Psoas muscle (tissue), 8 donors: ENCODE measurements at places on chromosomes 13 and 19. TPM values are rescaled to one million over a fixed set of nuclear protein-coding genes. Genes with fewer than 3 reads are reported as not detected.
A peak's percentile ranks its signal among the peaks of the same experiment; 100 is the strongest.

GRCh38 chr19:1837625-1838105 lies 10.6 kb downstream of the REXO1 start:
- H3K4me3 ChIP-seq = no peak overlapping the region
- peaks cover 16% of the 10 kb centered on the region for H3K4me1 ChIP-seq
- H3K36me3 ChIP-seq = no peaks in the 10 kb centered on the region
- DNase-seq = no peak

- H3K36me3 ChIP-seq = no peaks in the 10 kb centered on the region
- DNase-seq = no peak
- H3K27ac ChIP-seq = no peak overlapping the region
- H3K27me3 ChIP-seq = no peaks in the 10 kb centered on the region
Observed at GRCh38 chr19:6729573-6730152, 7.7 kb downstream of the GPR108 start.

DNA sequence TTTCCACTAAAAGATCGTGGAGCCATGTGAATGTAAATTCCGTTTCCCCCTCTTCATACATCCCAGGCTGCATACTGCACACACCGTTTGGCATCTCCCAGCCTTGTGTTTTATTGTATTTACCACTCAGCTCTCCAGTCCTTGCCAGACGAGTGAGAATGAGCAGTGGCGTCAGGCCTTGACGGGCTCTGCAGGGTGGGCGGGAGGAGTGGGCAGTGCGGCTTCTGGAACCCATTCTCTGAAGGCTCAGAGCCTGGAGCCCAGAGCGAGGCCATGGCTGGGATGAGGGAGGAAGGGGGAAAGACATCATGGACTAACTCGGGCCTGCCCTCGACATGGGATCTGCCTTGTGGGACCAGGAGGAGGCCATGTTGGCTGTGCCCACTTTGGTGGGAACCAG lies 25.1 kb downstream of the BICRA start:
- peak overlapping the region; percentile 67 for H3K27ac ChIP-seq
- no peak overlapping the region for H3K4me3 ChIP-seq
- no peaks in the 10 kb centered on the region for H3K27me3 ChIP-seq

- H3K27me3 ChIP-seq = no peaks in the 10 kb centered on the region
- H3K4me1 ChIP-seq = no peaks in the 10 kb centered on the region
- no peak overlapping the region for H3K4me3 ChIP-seq
- H3K36me3 ChIP-seq = peaks cover 9% of the 10 kb centered on the region
Observed at GRCh38 chr13:35255241-35255640, 221.2 kb downstream of the MAB21L1 start.

DNA sequence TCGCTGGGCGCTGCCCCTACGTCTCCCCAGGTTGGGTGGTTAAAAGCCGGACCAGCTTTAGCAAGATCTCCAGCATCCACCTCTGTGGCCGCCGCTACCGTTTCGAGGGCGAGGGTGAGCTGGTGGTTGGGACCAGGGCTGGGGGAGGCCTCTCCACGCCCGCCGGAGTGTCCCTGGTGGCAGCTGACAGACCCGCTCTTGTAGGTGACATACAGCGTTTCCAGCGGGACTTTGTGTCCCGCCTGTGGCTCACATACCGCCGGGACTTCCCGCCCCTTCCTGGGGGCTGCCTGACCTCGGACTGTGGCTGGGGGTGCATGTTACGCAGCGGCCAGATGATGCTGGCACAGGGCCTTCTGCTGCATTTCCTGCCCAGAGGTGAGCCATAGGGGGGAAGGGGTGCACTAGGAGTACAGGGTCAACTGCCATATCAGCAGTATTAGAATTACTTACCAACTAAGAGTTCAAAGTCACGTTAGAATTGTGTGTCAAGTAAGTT lies 1.1 kb downstream of the ATG4D start:
- H3K36me3 ChIP-seq = no peaks in the 10 kb centered on the region
- peaks cover 11% of the 10 kb centered on the region for H3K4me1 ChIP-seq
- H3K27me3 ChIP-seq = no peaks in the 10 kb centered on the region
- peak overlapping the region; percentile 85 for H3K27ac ChIP-seq
- DNase-seq = no peak
- H3K4me3 ChIP-seq = peak overlapping the region; percentile 81

DNA sequence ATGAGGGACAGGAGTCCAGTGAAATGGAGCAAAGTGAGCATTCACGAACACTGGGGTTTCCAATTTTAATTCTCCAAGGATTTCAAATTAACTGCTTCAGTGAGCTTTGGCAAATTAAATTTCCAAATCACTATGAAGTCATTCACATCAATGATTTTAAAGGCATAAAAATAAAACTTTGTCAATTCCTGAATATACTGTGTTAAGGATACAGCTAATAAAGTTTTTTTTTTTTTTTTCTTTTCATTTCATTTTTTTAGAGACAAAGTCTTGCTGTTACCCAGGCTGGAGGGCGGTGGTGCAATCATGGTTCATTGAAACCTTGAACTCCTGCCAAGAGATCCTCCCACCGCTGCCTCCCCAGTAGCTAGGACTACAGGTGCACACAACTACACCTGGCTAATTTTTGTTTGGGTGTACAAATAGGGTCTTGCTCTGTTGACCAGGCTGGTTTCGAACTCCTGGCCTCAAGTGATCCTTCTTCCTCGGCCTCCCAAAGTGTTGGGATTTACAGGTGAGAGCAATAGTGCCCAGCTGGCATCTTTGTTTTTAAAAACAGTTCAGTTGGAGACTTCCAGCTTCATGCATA lies 21.9 kb downstream of the RBM26 start:
- H3K36me3 ChIP-seq = no peaks in the 10 kb centered on the region
- no peaks in the 10 kb centered on the region for H3K27me3 ChIP-seq
- H3K4me3 ChIP-seq = no peak overlapping the region
- no peak for DNase-seq

- no peak for DNase-seq
- H3K36me3 ChIP-seq = no peaks in the 10 kb centered on the region
- H3K4me1 ChIP-seq = no peaks in the 10 kb centered on the region
Observed at GRCh38 chr19:4596033-4596904, 36.8 kb upstream of the SEMA6B start.

DNA sequence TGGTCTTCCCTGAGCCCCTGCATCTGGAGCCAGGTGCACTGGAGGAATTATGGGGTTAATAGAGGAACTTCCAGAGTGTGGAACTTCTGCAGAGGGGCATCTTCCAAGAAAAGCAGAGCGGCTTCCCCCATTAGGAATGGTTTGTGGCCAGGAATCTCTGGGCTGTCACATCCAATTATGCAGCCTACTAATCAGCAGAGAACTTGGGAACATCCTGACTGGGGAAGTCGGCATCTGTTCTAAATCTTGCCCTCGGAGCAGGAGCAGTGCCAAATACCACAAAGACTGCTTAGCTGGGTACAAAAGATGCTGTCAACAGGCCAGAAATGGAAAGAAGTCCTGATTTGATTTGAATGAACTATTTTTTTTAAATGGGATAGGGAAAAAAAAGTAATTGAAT lies 435.1 kb downstream of the ZNF536 start:
- H3K27ac ChIP-seq = no peak overlapping the region
- DNase-seq = no peak
- H3K27me3 ChIP-seq = no peaks in the 10 kb centered on the region
- no peaks in the 10 kb centered on the region for H3K36me3 ChIP-seq
- H3K4me1 ChIP-seq = no peaks in the 10 kb centered on the region

GRCh38 chr19:55546011-55546410 lies 668 bp upstream of the SBK3 start:
- H3K4me1 ChIP-seq = peaks cover 46% of the 10 kb centered on the region
- H3K36me3 ChIP-seq = no peaks in the 10 kb centered on the region
- no peak overlapping the region for H3K4me3 ChIP-seq

GRCh38 chr19:10417541-10418234 lies 2.6 kb upstream of the PDE4A start:
- H3K4me3 ChIP-seq = no peak overlapping the region
- no peak for DNase-seq
- H3K27me3 ChIP-seq = peaks cover 26% of the 10 kb centered on the region
- H3K27ac ChIP-seq = no peak overlapping the region
- H3K36me3 ChIP-seq = no peaks in the 10 kb centered on the region
- peaks cover 22% of the 10 kb centered on the region for H3K4me1 ChIP-seq

GRCh38 chr13:78022164-78022877 lies 103.7 kb upstream of the EDNRB start:
- no peaks in the 10 kb centered on the region for H3K4me1 ChIP-seq
- DNase-seq = no peak
- no peak overlapping the region for H3K4me3 ChIP-seq
- H3K27me3 ChIP-seq = no peaks in the 10 kb centered on the region
- H3K27ac ChIP-seq = no peak overlapping the region

DNA sequence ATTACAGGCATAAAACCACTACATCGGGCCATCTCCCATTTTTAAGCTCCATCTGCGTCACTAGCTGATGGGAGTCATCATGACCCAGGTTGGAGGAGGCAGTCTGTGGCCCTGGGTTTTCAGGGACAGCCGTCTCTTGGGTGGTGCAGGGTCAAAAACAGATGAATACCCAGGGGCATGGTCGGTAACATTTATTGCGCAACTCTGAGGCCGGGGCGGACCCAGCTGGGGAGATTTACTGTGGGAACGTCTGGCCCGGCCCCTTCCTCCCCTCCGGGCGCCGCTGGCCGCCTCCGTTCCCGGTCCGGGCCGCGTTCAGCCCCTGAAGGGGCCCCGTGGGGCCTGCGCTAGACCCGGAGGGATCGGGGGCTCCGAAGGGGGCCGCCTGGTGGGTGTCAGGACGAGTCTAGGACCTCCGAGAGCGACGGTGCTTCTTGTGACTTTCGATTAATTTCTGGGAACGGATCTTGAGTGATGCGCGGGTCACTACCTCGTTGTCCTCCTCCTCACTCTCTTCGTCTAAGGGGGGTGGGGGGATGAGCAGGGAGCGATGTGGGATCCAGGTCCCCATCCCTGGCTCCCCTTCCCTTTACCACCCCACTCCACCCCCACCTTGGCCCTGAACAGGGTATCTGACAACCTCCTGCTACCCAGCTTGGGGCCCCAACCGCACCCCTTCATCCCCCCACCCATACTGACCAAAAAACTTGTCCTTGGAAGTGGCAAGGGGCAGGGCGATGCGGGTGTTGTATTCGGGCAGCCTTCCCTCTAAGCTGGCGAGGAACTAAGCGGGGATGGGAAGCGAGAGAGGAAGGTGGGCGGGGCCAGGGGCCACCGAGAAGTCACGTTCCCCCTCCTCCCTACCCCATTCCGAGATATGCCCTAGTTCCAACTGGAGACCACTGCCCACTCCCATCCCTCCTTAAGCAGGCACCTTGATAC lies 1.6 kb upstream of the RGL3 start:
- H3K4me1 ChIP-seq = no peaks in the 10 kb centered on the region
- H3K27me3 ChIP-seq = no peaks in the 10 kb centered on the region
- peak; percentile 72 for DNase-seq
- peak overlapping the region; percentile 47 for H3K4me3 ChIP-seq
- H3K36me3 ChIP-seq = no peaks in the 10 kb centered on the region

- no peaks in the 10 kb centered on the region for H3K27me3 ChIP-seq
- no peak overlapping the region for H3K27ac ChIP-seq
- no peaks in the 10 kb centered on the region for H3K4me1 ChIP-seq
- H3K36me3 ChIP-seq = no peaks in the 10 kb centered on the region
- H3K4me3 ChIP-seq = no peak overlapping the region
- DNase-seq = no peak
Observed at GRCh38 chr13:78402708-78403400, 200.5 kb downstream of the POU4F1 start.

GRCh38 chr19:5916181-5916708 lies 2.2 kb downstream of the CAPS start:
- no peak overlapping the region for H3K4me3 ChIP-seq
- H3K4me1 ChIP-seq = no peaks in the 10 kb centered on the region
- H3K27ac ChIP-seq = no peak overlapping the region
- no peaks in the 10 kb centered on the region for H3K27me3 ChIP-seq
- DNase-seq = no peak

GRCh38 chr19:1665565-1666047 lies 13.2 kb upstream of the TCF3 start:
- no peak overlapping the region for H3K27ac ChIP-seq
- H3K4me3 ChIP-seq = no peak overlapping the region
- no peaks in the 10 kb centered on the region for H3K4me1 ChIP-seq

DNA sequence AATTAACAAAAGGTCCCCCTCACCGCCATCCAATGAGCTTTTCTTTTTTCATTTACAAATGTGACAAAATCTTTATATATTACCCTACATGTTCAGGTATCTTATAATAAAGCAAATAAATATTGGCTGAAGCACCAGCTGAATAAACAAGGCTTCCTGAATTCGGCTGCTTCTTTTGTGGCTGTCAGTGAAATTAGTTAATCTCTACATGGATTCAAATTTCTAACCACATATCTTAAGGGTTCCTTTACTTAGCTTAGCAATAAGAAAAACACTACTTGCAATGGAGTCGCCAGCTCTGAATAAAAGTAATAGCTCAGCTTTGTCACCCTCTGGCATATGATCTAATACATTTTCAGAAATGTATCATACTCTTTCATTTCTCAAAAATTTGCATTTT lies 104.3 kb downstream of the CCNA1 start:
- no peak for DNase-seq
- H3K27me3 ChIP-seq = no peaks in the 10 kb centered on the region

GRCh38 chr19:40279761-40280607 lies 5.2 kb downstream of the AKT2 start:
- no peaks in the 10 kb centered on the region for H3K27me3 ChIP-seq
- H3K36me3 ChIP-seq = no peaks in the 10 kb centered on the region
- DNase-seq = no peak
- peak overlapping the region; percentile 52 for H3K4me3 ChIP-seq
- H3K4me1 ChIP-seq = peaks cover 81% of the 10 kb centered on the region
- peak overlapping the region; percentile 87 for H3K27ac ChIP-seq

DNA sequence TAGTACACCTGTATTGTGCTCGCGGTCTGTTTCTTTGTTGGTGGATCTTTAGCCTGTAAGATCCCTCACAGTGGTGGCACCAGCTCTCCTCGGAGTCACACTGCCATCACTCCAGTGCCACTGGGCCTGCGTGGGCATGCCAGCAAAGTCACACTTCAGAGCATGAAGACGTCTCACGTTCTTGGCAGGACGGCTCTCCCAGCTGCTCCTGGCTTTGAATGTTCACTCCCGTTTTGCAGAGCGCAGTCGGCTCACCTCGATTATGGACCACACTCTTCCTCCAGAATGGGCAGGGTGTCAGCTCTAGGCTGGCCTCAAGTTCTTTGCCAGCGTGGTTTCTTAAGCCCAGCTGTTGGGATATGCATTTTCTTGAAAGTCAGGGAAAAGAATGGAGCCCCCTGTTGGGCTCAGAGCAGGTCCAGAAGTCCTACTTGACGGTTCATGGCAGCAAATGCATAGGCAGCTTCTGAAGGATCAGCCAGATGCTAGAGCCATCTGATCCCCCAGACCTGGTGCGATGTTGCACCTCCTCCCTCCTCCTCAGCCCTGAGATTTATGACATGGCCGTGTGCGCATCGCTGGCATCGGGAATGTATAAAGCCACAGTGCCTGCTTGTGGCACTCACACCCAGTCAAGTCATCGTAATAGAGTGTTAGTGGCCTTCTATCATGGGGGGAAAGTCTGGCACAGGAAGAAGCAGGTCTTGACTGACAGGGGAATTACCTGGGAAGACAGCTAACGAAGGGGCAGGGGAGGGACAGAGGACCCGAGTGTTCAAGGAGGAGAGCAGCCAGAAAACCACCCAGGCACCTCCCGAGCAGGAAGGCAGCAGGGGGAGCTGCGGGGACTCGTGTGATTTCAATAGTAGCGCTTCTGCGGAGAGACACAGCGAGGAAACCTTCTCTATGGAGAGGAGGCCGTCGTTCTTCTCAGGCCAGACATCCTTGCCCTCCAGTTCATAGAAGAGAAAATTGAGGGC lies 40.2 kb upstream of the NPAS1 start:
- no peaks in the 10 kb centered on the region for H3K36me3 ChIP-seq
- peaks cover 85% of the 10 kb centered on the region for H3K4me1 ChIP-seq
- H3K27me3 ChIP-seq = no peaks in the 10 kb centered on the region
- peak; percentile 77 for DNase-seq
- peak overlapping the region; percentile 70 for H3K27ac ChIP-seq

Gene GFY
- not detected for total RNA-seq

Gene CCDC194
- not detected for total RNA-seq

Gene ZNF491
- 1.3 TPM for total RNA-seq

Gene SMIM24
- not detected for total RNA-seq

Gene PRTN3
- not detected for total RNA-seq

Gene ZNF808
- 7.5 TPM for total RNA-seq

Gene SIGLEC14
- total RNA-seq = 1.2 TPM

Gene KCNRG
- total RNA-seq = not detected

Gene ZNF554
- total RNA-seq = 3.5 TPM
